ENCODE measurements at places on chromosomes 3 and 15.

DNA sequence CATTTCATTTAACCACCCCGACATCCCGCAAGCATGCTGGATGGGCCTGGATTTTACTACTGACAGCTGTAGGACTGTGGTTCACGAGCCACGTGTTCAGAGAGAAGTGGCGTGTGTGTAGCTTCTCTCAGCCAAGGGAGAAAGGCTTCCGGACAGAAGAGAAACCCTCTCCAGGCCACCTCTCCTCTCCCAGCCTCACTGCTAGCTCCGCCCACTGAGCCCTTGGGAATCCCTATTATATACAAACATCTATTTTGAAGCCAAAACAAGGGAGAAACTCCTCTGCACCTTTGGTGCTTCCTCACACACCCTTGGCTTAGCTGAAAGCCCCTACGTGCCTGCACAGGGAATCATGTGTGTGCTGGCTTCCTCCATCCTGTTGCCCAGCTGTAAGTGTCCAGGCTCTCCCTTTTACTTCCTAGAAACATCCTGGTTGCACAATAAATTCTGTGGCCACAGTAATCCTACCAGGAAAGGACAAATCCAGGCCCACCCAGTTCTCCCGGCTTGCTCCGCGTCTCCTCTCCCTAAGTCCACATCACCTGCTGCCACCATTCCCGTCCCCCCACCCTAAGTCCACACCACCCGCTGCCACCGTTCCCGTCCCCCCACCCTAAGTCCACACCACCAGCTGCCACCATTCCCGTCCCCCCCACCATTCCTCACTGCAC, 30.5 kb downstream of the PCSK6 start:
- no peak for DNase-seq

DNA sequence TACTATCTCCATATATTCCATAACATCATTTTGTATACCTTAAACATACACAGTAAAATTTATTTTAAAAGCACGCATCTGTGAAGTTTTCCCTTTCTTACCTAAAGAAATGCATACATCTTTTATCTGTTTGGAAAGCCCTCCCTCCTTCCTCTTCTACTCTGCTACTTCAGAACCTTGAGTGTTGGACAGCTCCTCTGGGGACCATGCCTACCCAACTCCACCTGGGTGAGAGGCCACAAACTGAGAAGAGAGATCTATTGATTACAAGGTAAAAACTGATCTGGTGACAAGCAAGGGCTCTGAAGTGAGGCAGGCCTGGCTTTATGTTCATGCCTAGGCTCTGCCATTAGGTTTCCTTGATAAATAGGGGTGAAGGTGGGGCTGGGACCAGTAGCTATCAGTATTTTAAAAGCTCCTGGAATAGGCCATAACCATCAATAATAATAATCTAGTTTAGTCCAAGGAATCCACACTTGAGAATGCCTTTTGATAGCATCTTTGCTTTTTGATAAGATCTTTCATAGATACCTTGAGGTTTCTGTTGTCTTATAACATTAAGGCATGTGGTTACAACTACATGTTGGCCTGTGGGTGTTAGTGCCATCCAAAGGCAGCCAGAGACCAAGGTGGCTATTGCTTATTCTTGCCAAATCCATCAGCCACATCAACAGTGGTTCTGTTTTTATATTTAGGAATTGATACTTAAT, 148.8 kb downstream of the KCNMB2 start:
- DNase-seq, result no peak

DNA sequence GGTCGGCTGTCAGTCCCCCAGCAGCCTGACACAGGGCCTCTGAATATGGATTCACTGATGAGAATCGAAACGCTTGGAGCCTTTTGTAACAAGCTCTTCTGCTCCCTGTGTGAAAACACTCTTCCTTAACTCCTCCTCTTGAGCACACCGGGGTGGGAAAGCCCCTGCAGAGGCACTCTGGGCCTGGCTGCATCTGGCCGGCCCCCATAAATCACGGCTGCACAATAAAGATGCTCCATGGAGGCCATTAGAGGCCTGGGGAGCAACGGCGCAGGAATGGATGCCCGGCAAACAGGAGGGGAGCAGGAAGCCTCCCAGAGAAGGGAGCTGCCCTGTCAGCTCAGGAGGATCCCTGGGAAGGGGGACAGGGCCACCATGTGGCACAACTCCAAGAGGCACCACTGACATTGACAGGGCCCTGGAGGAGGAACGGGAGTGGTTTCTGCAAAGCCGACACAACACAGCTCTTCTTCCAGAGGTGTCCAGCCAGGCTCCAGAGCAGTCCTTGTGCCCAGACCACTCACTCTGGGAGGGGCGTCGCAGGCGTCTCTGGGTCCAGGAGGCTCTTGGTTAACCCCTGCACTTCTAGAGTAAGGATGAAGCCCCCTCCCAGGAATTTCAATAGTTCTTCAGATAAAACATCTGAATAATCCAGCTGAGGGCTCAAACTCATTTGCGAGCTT, 509.3 kb upstream of the PPP2R3A start:
- no peak for DNase-seq

- DNase-seq, result no peak
These were observed 78.7 kb downstream of the ITPR1 start for GRCh38 chr3:4571690-4572334.

GRCh38 chr3:7504886-7505775, 644.2 kb downstream of the GRM7 start:
- no peak for DNase-seq

- DNase-seq, result no peak
These were observed 12.4 kb downstream of the RIOX2 start for GRCh38 chr3:97959872-97960271.

- DNase-seq, result peak; percentile 21
These were observed 91.8 kb downstream of the ABHD5 start for GRCh38 chr3:43782541-43782940.

- DNase-seq, result no peak
These were observed 151.9 kb upstream of the UBE2E1 start for GRCh38 chr3:23653647-23654525.

DNA sequence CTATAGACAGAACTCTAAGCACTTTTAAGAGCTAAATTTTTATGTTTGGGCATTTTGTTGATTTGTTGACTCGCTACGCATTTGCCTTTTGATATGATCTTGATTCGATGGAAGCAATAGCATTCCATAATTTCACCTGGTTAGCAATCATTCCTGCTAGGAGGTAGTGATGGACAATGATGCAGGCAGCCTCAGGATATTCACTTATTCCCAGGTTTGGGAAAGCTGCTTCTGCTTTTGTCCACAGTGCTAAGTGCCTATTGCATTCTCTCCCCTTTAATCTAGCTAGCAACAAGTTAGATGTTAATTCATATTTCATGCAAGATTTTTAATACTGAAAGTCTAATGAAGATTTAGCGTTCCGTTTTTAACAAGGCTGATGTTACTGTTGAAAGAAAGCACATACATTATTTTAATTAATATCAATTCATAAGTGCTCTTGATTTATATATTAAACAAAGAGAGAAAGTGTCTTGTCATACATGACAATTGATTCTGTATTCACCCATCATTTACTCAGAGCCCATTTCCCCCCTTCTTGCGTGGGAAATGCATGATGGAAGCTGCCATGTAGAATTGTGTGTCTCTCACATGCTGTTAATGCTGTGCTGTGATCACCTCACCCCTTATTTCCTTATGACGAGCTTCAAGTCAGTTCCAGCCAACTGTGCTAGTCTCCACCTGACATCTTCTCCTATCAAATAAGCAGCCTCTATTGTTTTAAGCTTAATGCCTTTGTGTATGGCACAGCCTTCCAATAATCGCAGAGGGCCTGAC, 53.0 kb upstream of the TMCO5A start:
- DNase-seq, result no peak

DNA sequence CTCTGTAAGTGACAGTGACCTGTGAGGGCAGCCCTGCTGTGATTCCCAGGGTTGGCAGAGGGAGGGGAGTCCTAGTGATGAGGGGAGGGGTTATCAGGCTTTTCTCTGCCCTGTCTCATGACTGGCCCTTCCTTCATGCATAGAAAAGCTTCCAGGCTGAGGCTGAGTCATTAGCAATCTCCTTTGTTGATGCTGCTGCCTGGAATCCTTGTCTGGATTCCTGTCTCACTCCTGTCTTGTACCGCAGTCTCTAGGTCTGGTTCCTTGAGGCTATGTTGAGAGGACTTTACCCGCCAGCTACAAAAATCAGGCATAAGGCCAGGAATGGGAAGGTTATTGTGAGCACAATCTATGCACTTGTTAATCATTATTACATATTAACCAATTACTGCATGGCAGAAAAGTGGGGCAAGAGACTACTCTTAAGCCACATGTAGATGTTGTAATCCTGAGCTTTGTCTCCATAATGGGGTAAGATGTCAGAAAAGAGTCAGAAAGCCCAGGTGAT, 7.2 kb downstream of the KLHL6 start:
- no peak for DNase-seq

DNA sequence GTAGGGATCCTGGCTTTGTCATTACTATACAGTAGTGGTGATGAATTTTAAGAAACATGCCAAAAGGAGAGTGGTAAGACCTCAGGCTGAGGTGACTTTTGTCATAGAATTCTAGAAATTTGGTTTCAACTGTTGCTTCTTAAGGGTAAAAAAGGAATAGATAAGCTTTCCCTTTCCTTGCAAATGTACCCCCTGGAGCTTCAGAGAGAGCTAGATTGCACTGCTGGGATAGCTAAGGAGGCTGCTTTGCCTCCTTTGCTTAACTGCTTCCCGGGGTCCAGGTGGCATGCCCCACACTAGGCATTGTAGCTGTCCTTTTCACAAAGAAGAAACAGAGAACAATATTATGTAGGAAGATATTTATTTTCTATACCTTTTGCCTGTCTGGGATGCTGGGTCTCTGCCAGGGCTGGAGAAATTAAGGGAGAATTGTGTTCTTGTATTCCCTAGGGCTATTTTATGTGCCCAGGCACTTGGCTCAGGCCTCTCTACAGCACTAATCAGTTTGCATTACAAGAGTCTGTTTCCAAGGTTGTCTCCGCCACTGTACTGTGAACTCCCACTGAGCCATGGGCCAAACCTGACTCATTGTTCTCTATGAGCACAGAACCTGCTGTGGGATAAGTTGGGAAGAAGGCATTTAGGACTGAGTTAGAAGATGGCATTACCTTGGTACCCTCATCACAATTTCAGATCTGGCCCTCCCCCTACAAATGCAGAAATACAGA, 460.0 kb downstream of the PDCD6IP start:
- no peak for DNase-seq

DNA sequence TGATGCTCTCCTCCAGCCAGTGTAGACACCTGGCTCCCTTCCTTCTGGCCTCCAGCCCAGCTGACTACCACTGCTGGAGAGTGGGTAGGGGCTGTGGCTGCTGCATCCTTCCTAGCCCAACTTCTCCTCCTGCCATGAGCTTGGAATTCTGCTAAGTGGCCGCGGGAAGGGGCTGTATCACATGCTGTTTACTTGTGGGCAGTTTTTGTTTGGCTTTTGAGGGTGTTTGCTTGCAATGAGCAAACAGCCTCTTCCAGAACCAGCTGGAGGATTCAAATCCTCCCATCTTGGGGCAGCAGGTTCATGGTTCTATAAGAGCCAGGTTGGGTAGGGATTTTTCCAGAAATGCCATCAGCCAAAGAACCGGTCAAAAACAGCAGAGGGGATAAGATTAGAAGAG, 9.0 kb downstream of the GASK1A start:
- no peak for DNase-seq

DNA sequence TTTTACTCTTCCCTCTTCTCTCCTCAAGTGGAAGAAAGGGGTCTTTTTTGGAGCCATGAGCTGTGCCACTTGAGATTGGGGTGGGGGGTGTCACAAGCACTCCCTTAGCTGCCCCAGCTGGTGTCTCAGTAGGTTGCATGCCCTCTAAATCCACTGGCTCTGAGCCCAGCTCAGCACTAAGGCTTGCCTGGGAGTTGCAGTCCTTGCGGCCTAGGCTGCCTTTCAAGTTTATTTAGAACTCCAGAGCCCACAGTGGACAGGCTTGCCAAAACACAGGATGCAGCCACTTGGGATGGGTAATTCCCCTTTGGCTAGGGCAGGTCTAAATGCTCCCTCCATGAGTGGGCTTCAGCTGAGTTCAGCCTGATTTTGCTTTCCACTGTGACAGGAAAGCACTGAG, 24.7 kb downstream of the C3orf20 start:
- DNase-seq, result no peak

GRCh38 chr15:37100109-37100965, at the start of gene MEIS2:
TSS of gene MEIS2 (minus strand) at chr15:37100549. CDS start at chr15:37099466, 1,083 bp downstream.
- peak; percentile 90 for DNase-seq

DNA sequence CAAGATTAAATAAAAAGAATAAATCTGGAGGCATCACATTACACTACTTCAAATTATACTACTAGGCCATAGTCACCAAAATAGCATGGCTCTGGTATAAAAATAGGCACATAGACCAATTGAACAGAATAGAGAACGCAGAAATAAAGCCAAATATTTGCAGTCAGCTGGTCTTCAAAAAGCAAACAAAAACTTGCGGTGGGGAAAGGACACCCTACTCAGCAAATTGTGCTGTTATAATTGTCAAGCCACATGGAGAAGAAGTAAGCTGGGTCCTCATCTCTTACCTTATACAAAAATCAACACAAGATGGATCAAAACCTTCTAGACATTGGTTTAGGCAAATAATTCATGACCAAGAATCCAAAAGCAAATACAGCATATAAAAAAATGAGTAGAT, 259.2 kb upstream of the SLITRK3 start:
- DNase-seq, result no peak

DNA sequence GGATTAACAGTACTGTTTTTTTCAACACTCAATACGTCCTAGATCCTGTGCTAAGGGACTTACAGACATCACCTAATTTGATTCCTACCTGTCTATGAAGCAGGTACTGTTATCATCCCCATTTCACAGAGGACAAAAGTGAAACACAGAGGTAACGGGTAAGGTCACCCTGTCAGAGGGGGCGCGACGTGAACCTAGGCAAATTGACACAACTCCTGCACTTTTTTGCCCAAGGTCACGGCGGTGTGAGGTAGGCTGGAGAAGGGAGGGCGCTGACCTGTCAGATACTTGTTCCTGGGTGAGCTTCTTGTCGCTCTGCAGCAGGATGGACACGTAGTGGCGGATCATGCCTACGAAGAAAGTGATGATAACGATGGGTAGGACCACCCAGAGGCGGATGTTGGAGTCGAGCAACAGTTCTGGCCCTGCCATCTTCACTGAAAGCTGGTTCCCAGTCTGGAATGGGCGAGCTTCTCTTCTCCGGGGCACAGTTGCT, 363 bp downstream of the EMC3 start:
- DNase-seq, result no peak

All from right atrium auricular region (tissue), 2 donors.